ENCODE measurements at places on chromosomes 7 and 10.

GRCh38 chr10:123153486-123154091, 613 bp upstream of the BUB3 start:
- no peak for DNase-seq

- no peak for DNase-seq
Observed at GRCh38 chr10:96306516-96306915, 2.3 kb downstream of the DNTT start.

DNA sequence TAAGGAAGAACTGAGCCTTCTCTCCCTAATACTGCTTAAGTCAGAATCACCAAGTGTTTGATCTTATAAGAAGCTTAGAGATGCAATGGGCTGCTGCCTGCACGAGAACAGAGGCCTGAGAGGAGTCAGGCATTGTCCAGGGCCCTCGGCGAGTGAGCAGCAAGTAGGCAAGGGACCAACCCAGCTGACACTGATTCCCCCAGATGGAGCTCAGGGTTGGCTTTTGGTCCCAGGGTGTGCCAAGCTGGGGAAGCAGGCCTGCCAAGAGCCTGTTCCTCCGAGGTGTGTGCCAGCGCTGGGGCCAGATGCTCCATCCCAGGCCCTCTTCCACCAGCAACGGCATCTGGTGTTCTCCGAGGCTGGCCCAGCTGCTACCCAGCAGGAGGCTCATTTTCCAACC, 222.0 kb upstream of the ZMIZ1 start:
- no peak for DNase-seq

DNA sequence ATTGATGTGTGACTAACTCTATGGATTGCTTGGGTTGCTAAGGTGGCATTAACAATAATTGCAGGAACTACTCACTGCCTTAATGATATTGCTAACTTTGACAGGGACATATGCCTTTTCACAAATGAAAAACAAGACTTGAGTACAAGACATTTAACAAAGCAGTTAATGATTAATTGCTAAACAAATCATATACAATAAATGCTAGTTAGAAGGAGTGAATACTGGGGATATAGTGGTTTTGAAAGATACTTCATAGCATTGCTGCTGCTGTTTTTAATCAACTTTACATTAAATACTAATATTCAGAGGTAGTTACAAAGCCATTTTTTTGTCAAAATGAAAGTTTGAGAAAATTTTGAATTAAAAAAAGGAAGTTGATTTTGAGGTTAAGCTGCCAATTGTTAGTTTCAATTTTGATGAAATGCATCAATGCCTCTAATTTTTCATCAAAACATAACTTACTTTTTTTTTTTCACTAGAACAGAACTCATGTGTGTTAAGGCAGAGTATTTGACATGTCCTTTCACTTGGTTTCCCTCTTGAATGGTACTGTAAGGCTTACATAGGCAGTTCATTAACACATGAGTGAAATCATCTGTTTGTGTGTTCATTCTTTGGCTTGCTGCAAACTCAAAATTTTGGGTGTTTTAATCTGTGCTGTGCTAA, 106.2 kb upstream of the SEMA3D start:
- no peak for DNase-seq

- DNase-seq, result no peak
Observed at GRCh38 chr7:152419473-152420429, 16.1 kb downstream of the KMT2C start.

DNA sequence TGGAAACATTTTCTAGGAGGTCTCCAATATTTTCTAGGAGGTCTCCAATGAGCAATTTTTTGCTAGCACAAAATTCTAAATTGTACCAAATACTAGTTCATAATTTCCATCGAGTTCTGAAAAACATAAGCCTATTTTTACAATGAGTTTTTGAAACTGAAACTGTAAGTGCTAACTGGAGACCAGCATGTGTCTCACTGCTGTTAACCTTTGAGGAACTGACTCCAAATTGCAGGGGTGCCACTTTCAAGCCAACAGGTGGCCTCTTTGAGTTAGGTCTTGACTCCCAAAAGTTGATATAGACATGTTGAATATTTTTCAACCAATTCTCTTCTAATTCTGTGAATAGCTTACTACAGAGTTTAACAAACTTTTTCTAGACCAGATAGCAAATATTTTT, 58.8 kb downstream of the CAV1 start:
- no peak for DNase-seq

- peak; percentile 38 for DNase-seq
Observed at GRCh38 chr7:106041140-106041717, 70.9 kb downstream of the SYPL1 start.

DNA sequence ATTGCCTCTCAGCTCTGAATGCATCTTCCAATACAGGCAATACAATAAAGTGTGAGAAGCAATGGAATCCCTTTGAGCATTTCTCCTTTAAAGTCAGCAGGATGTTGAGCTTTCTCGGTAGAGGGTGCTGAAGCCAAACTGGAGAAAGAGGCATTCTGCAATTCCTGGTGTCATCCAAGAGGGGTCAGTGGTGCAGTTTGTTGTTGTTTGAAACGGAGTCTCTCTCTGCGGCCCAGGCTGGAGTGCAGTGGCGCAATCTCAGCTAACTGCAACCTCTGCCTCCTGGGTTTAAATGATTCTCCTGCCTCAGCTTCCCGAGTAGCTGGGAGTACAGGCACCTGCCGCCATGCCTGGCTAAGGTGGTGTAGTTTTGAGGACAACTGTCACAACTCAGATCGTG, 486.5 kb downstream of the CALN1 start:
- no peak for DNase-seq

DNA sequence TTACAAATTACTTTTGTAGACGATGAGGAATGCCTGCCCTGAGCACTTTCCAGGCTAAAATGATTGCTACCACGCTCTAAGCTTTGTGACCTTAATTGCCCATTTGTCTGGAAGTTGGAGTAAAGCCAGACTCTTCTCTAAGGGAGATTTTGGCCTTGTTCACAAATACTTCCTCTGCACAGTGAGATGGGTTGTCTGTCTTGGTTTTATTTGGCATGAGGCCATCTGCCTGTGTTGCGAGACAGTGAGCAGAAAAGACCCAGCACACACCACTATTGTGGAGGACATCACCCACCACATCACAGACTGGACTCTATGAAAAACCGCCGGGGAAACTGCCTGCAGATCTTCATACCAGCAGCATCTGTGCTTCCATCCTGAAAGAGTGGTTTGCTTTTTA, 138.4 kb downstream of the BICC1 start:
- DNase-seq, result no peak

- DNase-seq, result no peak
Observed at GRCh38 chr10:114735946-114736345, 77.9 kb upstream of the ABLIM1 start.

DNA sequence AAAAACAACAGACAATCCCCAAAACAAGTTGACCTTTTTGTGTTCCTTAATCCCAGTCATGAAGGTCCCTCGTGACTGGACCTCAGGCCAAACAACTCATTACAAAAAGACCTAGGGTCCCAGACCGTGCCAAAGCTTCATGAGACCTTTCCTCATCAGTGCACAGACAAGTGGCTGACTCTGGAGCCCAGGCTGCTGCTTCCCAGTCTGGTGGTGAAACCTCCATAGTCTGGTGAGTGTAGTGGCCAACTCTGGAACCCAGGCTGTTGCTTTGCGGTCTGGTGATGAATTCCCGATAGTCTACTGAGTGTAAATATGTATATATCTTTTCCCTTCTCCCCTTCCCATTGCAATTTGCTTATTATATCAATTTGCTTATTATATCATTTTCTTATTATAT, 22.1 kb upstream of the SLC18A3 start:
- no peak for DNase-seq

GRCh38 chr7:71459132-71459531, 327.2 kb downstream of the GALNT17 start:
- no peak for DNase-seq

DNA sequence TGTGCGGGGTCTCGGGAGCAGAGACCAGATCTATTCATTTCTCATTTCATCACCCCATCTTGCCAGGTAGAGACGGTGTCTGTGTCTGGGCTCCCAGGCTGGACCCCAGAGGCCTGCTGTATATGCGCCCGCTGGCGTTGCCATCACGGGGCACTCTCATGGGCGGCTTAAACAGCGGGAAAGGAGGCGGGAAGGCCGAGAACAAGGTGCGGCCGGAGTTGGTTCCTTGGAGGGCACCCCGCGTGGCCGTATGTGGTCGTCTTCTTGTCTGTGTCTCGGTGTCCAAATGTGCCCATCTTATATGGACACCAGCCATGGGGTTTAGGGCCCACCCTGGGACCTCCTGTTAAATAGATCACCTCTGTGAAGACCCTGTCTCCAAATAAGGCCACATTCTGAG, 2.1 kb upstream of the CFAP46 start:
- DNase-seq, result no peak

DNA sequence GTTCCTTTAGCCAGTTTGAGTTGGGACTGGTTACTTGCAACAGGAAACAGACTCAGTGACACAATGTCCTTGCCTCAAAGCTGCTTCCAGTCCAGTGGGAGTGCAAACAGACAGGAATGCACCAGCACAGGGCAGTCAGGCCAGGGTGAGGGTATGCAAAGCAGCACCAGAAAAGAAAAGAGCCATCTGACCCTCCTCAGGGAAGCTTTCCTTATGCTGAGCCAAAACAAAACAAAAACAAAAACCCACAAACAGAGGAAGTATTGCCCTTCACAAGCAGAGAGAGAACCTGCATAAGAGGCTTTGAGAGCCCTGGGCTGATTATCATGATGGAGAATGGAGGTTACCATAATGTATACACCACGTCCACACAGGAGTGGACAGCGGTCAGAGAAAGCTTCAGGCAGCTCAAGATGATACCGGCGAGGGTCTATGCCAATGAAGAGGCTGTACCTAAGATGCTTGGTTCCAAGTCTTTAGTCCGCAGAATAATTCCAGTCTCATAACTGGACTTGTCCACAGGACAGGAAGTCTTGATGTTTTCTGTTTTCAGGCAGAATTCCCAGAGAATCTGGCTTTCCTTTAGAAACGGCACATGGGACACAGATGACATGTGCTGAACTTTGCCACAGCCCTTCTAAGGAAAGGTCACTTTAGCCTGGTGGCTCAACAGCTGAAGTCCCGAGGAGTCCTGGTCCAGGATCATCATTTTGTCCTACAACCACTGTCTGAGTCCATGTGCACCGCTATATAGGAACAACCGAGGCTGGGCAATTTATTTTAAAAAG, 263.3 kb downstream of the TNS3 start:
- no peak for DNase-seq

- no peak for DNase-seq
Observed at GRCh38 chr10:107163881-107164861, at the start of gene SORCS1. Gene SORCS1 (minus strand): TSS chr10:107164706.

DNA sequence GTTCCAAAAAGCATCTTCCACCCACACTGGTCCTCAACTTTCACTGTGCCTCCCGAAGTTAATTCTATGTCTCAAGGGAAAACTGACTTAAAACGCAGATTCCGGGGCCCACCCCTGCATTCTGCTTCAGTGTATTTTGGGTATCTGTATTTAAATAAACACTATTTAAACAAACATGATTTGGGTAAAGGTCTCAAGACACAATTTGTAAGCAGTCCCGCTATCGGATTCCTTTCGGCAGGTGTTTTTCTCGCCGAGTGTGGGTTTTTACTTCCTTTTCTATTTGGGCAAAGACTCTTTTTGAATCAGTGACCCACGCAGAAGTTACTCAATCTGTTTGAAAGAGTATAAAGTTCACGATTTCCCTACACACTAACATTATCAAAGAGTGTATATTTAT, 1.2 kb downstream of the PDIA4 start:
- no peak for DNase-seq

- no peak for DNase-seq
Observed at GRCh38 chr7:42227021-42227420, 10.0 kb downstream of the GLI3 start.

- no peak for DNase-seq
Observed at GRCh38 chr7:96246919-96247318, 75.0 kb downstream of the SLC25A13 start.

- DNase-seq, result no peak
Observed at GRCh38 chr10:131812736-131813604, 87.8 kb upstream of the PPP2R2D start.

DNA sequence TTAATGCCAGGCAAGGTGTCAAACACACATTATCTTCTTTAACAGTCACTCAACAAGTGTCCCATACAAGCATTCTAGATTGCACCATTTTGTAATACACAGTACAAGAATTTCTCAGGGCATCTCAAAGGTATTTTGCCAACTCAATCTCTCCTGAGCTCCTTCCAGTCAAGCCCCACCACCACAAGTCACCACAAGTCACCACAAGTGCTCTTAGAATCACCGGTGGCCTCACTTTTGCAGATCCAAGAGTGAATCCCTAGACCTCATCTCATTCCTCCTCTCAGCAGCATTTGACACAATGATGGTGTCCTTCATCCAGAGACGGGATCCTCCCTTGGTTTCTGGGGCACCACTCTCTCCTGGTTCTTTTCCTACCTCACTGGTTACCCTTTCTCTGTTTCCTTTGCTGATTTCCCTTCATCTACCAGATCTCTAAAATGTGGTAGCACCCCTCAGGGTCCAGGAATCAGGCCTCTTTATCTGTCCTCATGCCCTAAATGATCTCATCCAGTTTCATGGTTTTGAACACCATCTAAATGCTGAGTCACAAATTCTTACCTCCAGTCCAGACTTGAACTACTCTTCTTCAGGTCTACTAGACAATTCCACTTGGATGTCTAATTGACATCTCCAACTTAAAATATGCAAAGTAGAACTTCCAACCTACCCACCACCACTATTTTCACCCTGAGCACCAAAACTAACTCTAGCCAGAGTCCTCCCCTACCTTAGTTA, 26.9 kb downstream of the VPS41 start:
- no peak for DNase-seq

Data from stimulated activated CD4-positive, alpha-beta T cell treated with anti-CD3 and anti-CD28 coated beads, Interleukin-4, amount 100 ng/mL, for 24 hours (primary cell).